ENCODE measurements at places on chromosomes 6 and 20.

DNA sequence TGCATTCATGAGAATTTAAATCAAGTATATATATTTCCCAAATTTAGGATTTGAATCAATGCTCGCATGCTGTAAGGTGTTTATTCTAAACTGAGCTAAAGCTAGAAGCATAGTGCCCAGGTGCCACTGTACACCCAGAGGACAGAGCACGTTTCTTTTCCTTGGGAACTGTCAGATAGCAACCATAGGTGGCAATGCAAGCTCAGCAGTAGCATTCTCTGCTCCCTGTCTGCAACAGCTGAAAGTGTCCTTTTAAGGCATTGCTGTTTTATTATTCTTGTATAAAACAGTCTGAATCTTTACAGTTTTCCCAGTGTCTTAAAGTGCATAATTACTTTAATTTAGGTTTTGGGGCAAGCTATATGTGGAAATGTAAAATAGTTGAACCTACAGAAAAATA lies 443.4 kb upstream of the MMS22L start:
- no peak for DNase-seq

DNA sequence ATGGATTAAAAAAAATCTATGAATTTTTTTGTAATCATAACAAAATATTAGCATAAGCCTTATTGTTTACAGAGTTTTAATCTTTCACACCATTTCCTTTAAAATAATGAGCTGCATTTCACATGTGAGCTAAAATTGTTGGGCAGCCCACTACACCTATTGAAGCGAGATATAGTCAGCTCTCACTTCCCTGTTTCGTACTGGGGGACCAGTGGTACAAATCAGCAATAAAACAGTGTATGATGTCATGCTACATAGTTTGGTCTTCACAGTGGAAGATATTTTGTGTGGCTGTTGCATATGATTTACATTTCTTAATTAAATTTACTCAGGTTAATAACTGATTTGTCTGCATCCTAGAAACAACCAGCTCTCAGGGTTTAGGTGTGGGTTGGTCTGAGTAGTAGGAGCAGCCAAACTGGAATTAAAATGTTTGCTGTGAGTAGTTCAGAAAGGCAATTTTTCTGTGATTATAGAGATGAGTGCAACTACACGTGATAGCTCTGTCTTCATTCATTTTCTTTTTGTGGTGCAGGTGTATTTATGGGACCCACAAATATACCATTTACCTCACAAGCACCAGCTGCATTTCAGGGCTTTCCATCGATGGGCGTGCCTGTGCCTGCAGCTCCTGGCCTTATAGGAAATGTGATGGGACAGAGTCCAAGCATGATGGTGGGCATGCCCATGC lies 99.3 kb downstream of the B3GAT2 start:
- DNase-seq = no peak

- no peak for DNase-seq
These were observed 64.6 kb upstream of the ADGRF1 start for GRCh38 chr6:47106721-47107197.

- no peak for DNase-seq
These were observed 4.6 kb downstream of the MAP3K4 start for GRCh38 chr6:160996131-160996601.

- DNase-seq = no peak
These were observed 30.7 kb downstream of the TUBB2B start for GRCh38 chr6:3196770-3197169.

GRCh38 chr20:60050193-60050947 lies 92.1 kb downstream of the CDH26 start:
- DNase-seq = no peak

DNA sequence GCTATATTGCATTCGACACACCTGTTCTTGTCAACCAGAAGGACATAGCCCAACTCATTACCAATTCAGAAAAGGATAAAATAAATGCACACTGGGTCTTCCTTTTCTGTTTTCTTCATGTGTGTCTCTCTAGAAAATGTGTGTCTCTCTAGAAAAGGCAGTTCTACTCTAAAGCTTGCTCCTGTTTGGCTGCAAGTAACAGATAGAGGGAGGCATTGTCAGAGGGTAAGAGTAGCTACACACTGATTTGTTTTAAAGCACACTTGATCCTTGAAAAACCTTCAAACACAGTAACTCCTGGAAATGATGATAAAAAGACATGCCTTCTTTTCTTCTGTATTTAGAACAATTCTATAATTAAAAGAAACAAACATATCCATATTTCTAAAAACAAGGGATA lies 21.3 kb downstream of the GRM1 start:
- DNase-seq = no peak

GRCh38 chr6:71410681-71411080 lies 122.1 kb downstream of the OGFRL1 start:
- peak; percentile 53 for DNase-seq

DNA sequence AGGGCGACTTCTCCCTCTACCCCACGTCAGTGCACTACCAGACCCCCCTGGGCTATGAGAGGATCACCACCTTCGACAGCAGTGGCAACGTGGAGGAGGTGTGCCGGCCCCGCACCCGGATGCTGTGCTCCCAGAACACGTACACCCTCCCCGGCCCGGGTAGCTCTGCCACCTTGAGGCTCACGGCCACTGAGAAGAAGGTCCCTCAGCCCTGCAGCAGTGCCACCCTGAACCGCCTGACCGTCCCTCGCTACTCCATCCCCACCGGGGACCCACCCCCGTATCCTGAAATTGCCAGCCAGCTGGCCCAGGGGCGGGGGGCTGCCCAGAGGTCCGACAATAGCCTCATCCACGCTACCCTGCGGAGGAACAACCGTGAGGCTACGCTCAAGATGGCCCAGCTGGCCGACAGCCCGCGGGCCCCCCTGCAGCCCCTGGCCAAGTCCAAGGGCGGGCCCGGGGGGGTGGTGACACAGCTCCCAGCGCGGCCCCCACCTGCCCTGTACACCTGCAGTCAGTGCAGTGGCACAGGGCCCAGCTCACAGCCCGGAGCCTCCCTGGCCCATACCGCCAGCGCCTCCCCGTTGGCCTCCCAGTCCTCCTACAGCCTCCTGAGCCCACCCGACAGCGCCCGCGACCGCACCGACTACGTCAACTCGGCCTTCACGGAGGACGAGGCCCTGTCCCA lies 57.5 kb upstream of the TMEM181 start:
- DNase-seq = no peak

DNA sequence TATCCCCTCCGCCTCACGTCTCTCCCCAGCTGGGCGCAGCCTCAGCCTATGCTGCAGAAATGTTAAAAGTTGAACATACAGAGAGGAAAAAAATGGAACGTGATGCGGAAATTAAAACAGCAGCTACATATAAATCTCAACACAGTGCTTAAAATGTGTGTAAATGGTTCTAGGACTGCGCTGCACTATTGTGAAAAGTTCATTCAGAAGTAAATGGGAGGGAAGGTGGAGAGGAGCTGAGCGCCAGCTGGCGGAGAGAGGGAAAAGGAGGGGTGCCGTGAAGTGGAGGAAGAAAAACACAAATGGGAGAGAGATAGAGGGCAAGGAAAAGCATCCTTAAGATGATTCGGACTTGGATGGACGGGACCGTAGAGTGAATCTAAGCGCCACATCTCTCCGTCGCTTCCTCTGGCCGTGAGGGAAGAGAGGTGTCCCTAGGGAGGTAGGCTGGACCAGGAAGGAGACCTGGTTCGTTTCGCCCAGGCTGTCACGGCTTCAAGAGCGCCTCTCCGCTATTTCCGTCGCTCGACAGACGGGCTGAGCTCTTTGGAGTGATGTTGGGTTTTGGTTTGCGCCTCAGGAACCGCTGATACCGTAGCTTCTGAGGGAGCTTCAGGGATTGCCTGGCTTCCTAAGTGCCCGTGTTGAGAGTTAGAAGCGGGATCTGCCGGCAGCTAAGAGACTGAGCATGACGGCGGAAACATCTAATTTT lies 113.7 kb downstream of the TRIM27 start:
- no peak for DNase-seq

DNA sequence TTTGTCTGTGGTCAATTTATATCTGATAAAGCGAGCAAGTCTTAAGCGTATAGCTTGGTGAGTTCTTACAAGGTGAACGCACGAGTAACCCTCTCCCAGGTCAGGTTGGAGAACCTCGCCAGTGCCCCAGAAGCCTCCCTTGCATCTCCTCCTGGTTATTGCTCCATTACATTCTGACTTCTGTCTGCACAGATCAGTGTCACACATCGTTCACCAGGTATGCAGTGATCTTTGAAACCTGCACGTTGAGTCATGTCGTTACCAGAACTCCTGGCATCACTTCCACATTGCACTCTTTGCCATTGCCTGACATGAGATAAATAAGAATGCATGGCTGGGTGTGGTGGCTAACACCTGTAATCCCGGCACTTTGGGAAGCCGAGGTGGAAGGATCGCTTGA lies 44.2 kb downstream of the AKAP12 start:
- no peak for DNase-seq

DNA sequence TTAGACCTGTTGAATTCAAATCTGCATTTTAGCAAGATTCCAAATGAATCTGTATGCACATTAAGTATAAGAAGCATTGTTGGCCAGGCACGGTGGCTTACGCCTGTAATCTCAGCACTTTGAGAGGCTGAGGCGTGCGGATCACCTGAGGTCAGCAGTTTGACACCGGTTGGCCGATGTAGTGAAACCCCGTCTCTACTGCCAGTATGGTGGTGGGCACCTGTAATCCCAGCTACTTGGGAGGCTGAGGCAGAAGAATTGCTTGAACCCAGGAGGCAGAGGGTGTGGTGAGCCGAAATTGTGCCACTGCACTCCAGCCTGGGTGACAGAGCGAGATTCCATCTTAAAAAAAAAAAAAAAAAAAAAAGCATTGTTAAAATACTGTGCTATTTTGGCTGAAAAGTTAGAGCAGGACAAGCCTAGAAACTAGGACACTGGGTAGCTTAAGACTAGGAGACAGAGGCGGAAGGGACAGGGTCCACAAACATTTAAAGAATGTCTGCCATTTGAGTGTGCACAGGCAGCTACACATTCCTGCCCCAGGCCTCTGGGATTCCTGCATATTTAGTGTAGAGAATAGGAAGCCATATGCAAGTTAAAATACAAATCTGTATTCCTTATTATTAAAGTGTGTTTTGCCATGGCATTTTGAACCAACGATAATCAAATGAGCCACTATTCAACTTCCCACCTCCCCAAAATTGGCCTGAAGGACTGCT lies 45.1 kb upstream of the EEF1A1 start:
- no peak for DNase-seq

- no peak for DNase-seq
These were observed 56.7 kb downstream of the NT5E start for GRCh38 chr6:85506441-85507093.

- no peak for DNase-seq
These were observed 18.5 kb downstream of the RBCK1 start for GRCh38 chr20:426566-426965.

DNA sequence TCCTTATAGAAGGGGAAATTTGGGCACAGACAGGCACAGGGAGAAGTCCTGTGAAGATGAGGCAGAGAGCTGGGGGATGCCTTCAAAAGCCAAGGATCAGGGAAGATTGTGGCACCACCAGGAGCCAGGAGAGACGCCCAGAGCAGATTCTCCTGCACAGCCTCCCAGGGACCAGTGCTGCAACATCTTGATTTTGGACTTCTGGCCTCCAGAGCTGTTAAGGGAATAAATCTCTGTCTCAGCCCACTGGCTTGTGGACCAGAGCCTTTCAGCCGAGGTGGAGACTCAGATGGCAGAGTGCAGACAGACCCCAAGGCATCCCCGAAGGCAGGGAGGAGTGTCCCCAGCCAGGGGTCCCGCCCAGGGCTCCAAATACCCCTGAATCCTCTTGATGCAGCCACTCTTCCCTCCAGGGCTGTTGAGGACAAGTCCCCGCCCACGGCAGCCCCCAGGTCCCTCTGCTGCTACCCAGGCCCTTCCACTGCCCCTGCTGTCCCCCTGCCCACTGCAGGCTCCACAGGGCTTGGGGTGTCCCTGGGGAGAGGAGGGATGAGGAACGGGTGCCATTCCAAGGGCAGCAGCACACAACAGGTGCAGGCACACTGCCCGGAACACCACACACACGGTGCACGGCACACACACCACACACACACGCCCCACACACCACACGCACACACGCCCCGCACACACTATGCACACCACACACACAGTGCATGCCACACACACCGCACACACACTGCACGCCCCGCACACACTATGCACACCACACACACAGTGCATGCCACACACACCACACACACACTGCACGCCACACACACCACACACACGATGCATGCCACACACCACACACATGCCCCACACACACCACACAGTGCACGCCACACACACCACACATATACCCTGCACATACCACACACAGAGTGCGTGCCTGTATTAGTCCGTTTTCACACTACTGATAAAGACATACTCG lies 311.4 kb downstream of the TAF4 start:
- DNase-seq = no peak

DNA sequence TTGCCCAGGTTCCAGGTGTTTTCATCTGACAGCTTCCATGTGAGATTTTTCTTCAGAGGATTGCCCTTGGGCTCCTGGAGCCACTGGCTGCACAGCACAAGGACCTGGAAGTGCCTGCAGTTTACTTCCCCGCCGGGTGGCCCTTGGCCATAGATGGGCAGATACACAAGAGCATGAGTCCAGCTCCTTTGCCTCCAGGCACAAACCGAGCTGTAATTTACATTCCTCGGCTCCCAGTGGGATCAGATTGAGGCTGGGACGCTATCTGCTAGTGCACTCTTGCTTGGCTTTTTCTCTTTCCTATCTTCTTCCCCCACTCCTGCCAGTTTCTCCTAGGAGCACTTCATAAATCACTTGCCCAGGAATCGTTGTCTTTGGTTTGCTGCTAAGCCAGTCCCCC lies 85.4 kb upstream of the RALY start:
- DNase-seq = no peak

Data from skeletal muscle cell (primary cell).